Brain microvascular endothelial cell (primary cell): ENCODE measurements at places on chromosomes 3 and 15.

GRCh38 chr3:24605511-24606028 is 110.9 kb upstream of the THRB start:
- no peak for DNase-seq

GRCh38 chr3:68779261-68779660 is 153.1 kb downstream of the TAFA4 start:
- DNase-seq: no peak

DNA sequence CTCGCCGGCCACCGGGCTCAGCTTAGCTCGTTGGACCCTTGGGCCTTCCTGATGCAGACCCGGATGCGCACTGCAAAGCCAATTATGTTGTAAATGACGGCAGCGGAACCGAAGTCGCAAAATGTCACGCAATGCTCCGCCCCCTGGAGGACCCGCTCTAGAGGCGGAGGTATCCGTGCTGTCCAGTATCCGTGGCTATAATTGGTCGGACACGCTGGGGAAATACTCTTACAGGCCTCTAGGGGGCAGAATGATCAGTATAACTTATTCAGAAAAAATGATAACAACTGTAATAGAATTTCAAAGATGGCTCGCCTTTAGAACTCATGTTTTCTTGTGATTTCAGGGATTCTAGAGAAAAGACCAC is at the start of gene PRR23B:
Gene PRR23B, minus strand, starts transcription at position 59 of the 367 bp plus-strand sequence. CDS start 265 bp downstream, outside the sequence.
- DNase-seq: no peak

- DNase-seq: no peak
These were observed 61.6 kb downstream of the OSTN start for GRCh38 chr3:191260431-191261303.

GRCh38 chr15:70244978-70245542 is 147.3 kb upstream of the TLE3 start:
- no peak for DNase-seq
